ENCODE measurements at places on chromosomes 7 and 10.
A peak's percentile ranks its signal among the peaks of the same experiment; 100 is the strongest.

DNA sequence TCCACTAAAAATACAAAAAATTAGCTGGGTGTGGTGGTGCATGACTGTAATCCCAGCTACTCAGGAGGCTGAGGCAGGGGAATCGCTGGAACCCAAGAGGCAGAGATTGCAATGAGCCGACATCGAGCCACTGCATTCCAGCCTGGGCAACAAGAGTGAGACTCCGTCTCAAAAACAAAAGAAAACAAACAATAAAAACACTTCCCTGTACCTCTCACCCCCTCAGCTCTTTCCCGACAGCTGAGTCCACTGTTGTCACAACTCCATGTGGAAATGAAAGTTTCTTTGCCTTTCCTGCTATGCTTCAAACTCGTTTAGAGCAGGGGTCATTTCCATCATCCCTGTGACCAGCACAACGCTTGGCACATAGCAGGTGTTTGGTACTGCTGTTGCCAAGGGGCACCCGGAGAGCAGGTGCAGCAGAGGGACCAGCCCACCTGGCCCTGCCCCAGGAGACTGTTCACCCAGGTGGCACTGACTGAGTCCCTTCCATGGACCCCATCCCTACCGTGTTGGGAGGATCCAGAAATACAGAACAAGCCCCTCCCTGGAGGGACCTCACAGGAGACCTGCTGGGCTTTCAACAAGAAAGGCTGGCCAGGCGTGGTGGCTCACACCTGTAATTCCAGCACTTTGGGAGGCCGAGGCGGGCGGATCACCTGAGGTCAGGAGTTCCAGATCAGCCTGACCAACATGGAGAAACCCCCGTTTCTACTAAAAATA lies 4.9 kb downstream of the TMEM130 start:
- DNase-seq = no peak

DNA sequence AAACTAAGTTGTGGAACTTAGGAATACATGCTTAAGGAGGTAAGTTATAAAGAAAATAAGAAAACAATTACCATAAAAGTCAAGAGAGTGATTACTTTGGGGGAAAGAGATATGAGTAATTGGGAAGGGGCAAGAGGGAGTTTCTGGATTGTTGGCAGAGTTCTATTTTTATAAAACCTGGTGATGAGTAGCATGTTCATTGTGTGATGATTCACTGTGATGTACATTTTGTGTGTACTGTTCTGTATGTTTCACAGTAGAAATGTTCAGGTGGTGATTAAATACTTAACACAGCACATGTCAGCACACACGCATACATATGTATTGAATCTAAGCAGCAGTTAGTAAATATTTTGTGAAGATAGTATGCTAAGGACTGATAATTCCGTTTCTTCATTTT lies 9.7 kb upstream of the OIT3 start:
- no peak for DNase-seq

- DNase-seq = no peak
These were observed 91.7 kb downstream of the SLC25A40 start for GRCh38 chr7:87784424-87784823.

GRCh38 chr7:103446049-103446520 lies at the start of gene SLC26A5:
TSS of gene SLC26A5 (minus strand) at chr7:103446207. CDS start at chr7:103421514, 24,693 bp downstream.
- DNase-seq = peak; percentile 62

GRCh38 chr10:114638821-114639625 lies 19.1 kb downstream of the ABLIM1 start:
- DNase-seq = no peak

- DNase-seq = no peak
These were observed 330.9 kb downstream of the PARD3 start for GRCh38 chr10:34484164-34484563.

All from activated CD8-positive, alpha-beta memory T cell treated with anti-CD3 and anti-CD28 coated beads, Interleukin-2, amount 50 U/mL, for 48 hours (primary cell).